Thoracic aorta endothelial cell (primary cell): ENCODE measurements at places on chromosomes 3 and 15. TPM values are rescaled to one million over a fixed set of nuclear protein-coding genes. Genes with fewer than 3 reads are reported as not detected.

The RARB gene
- total RNA-seq: 17.6 and 25.6 TPM in 2 replicates

The OXTR gene
- 0.13 and 0.14 TPM in 2 replicates for total RNA-seq

The TRAT1 gene
- not detected in 2 replicates for total RNA-seq

The NR1I2 gene
- total RNA-seq: not detected in 2 replicates
